ENCODE measurements at places on chromosomes 5 and 9. TPM values are rescaled to one million over a fixed set of nuclear protein-coding genes. Genes with fewer than 3 reads are reported as not detected.

The SLC34A1 gene
- total RNA-seq, result not detected

The FYB1 gene
- 3.3 TPM for total RNA-seq

The ACOT12 gene
- not detected for total RNA-seq

The RLN1 gene
- not detected for total RNA-seq

The CXXC5 gene
- 30.3 TPM for total RNA-seq

The LHX6 gene
- total RNA-seq, result 3.3 TPM

The PNPLA7 gene
- 4.2 TPM for total RNA-seq

The PLGRKT gene
- 11.1 TPM for total RNA-seq

The TSSK1B gene
- total RNA-seq, result not detected

The IGFBPL1 gene
- 2.0 TPM for total RNA-seq

The RLN2 gene
- not detected for total RNA-seq

The POLK gene
- 29.7 TPM for total RNA-seq

The FOXD4L5 gene
- not detected for total RNA-seq

The FBXL7 gene
- total RNA-seq, result 37.7 TPM

The SPATA6L gene
- total RNA-seq, result 0.23 TPM

The SLU7 gene
- total RNA-seq, result 43.5 TPM

The GLRA1 gene
- not detected for total RNA-seq

The CDH9 gene
- not detected for total RNA-seq

The ESM1 gene
- total RNA-seq, result not detected

The PALM2AKAP2 gene
- 6.6 TPM for total RNA-seq

The PCDHGA5 gene
- total RNA-seq, result 5.2 TPM

The INSL6 gene
- not detected for total RNA-seq

The PGM5 gene
- total RNA-seq, result 573 TPM

The CCL21 gene
- 271 TPM for total RNA-seq

DNA sequence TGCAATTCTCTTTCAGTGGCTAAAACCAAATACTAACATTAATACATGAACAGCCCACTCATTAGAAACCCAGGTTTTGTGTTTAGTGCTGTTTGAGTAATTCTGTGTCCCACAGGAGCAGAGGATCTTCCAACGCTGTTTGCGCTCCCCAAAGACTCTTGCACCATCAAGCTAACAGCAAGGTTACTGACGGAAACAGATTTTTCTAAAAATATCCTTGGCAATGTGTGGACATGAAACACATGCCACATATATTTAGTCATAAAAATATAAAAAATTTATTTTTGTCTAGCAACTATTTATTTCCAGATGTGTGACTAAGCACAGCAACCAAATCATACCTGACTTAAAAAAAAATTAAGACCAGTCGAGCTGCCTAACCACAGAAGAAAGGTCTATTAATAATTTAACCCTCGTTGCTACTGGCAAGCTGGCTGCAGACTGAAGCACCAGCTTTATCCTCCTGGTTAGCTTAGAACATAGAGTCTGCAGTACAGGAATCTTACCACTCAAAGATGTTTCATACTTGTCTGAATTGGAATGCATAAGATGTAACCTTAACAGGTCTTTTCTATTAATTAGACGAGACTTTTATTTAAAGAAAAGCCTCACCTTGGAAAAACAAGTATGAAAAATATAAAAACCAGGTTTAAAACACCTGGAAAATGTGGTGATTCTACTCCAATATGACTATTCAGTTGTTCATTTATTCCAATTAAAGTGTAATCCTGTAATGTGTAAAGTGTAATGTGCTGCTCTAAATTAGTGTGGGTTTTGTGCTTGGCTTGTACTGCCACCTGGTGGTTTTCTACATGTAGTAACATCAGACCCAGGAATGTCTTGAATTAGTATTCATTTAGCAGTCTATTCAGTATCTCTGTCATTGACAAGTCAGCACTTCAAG lies 272.5 kb downstream of the EPB41L4A start:
- no peak for DNase-seq

- DNase-seq, result no peak
Observed at GRCh38 chr9:76297721-76298239, 96.4 kb downstream of the RFK start.

- no peak for DNase-seq
Observed at GRCh38 chr5:71836559-71837112, 117.6 kb downstream of the CARTPT start.

GRCh38 chr5:149240354-149240998 lies 31.2 kb upstream of the AFAP1L1 start:
- DNase-seq, result no peak

GRCh38 chr9:113593682-113594281 lies 130.3 kb downstream of the RGS3 start:
- peak; percentile 96 for DNase-seq

DNA sequence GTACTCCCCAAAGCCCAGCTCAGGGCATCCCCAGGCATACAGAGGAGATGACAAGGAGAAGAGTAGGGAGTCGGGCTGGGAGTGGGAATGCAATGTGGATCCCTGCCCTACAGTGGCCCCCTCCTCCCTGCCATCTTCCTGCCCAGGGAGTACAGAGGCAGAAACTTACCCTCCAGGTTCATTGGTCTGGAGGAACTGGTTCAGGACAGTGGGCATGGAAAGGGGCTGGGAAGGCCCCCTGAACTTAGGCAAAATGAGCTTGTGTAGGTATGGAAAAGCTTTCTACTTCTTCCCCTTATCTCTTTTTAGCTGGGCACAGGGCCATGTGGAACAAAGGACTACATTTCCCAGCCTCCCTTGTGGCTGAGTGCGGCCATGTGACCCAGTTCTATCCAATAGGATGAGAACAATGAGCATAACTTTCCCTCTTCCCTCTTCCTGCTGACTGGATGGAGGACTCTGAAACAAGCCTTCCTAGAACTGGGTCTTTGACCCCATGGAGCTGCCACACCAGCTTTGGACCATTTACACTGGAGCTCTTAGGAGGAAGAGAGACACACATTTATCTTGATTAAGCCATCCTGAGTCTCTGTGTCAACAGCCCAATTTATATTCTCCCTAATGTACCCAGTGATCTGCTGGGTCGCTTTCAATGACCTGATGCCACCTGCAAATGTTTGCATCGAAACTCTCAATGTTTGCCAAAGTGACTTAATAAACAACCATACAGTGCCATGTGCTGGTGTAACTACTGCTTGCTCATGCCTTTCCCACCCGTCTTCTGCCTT lies 25.0 kb upstream of the HMCN2 start:
- DNase-seq, result no peak

DNA sequence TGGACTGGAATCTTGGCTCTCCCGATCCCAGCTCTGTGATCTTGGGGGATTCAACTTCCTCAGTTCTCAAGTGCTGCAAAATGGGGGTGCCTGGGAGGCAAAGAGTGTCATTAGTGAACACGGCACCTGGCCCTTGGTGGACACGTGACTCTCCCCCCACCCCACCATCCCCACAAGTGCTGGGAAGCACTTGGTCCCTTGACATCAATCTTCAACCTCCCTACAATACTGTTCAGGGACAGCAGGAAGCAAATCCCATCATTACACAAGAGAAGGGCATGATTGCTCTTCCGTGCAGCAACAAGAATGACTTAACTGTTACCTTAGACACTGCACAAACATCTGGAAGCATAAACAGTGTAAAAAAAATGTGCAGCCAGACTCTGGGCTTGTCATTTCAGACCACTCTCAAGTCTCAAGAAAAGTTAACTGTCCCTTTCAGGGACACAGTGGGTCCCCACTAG lies 61.4 kb downstream of the PSMB7 start:
- no peak for DNase-seq

GRCh38 chr9:1231998-1232919 lies 182.1 kb downstream of the DMRT2 start:
- no peak for DNase-seq

GRCh38 chr9:18253950-18254349 lies 220.0 kb upstream of the ADAMTSL1 start:
- DNase-seq, result no peak

- DNase-seq, result no peak
Observed at GRCh38 chr9:3517377-3518048, 8.3 kb downstream of the RFX3 start.

DNA sequence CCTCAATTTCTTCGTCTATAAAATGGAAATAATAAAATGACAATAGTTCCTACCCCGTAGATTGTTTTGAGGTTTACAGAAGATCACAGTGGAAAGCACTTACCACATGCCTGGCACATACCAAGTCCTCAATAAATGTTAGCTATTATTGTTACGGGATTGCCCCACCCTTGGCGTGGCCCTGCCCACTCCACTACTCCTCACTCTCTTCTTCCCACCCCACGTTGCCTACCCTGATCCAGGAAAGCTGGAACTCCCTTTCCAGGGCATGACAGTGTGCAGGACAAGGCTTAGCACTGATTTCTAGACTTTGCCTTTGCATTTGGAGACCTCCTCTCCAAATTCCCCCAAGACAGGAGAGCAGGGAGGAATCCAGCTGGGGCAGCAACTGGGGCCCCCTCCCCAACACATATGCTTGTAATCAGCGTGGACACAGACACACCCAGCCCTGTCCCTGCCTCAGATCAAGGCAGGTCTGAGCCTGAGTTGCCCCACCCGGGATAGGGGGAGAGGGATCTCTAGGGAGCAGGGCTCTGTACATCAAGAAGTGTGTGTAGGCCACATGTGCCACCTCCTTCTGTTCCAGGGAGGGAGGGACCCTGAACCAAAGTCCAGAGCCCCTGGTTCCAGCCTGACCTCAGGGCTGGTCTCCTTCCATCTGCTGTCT lies 6.7 kb downstream of the SLC4A9 start:
- DNase-seq, result no peak

- no peak for DNase-seq
Observed at GRCh38 chr5:10863763-10864383, 102.8 kb upstream of the DAP start.

DNA sequence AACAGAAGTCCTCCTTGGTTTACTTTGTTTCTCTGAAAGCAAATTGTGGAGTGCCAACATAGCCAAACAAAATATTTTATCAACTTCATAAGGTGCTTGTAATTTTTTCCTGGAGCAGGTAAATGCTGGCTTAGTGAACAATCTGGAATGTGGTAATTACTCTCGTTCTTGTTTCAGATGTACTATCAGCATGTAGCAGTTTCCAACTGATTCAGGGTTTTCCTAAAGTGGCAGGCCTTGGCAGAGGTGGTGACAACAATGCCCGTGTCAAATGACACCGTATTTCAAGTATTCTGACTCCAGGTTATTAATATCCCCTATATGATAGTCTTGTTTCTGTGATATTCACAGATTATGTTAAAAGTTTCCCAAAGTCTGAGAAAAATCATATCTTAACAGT lies 1.2 kb downstream of the C9orf72 start:
- no peak for DNase-seq

GRCh38 chr5:66529182-66529581 lies 67.0 kb upstream of the MAST4 start:
- no peak for DNase-seq

- DNase-seq, result no peak
Observed at GRCh38 chr5:140498591-140498990, 48.9 kb upstream of the EIF4EBP3 start.

DNA sequence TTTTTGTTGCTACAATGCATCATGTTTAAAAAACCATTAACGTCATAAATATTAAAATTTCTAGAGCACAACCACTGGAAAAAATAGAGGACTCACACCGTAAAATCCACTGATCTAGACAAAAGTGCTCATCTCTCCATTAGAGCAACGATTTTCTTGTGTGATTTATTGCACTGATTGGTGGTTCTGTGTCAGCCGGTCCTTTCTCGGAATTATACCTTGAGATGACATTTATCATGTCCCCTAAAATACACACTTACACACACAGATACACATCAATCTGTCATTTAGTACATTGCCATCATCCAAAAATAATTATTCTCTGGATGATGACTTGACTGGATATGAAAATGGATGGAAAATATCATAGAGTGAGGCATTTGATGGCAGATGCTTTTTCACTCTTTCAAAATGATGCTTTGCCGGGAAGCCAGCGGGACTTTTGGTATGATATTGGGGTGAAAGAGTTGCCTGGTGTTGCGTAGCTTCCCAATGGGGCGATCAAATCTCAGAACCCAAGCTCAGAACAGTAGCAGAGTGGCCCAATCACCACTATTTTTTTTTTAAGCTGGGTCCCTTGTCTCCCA lies 226.6 kb downstream of the GAS1 start:
- no peak for DNase-seq

- DNase-seq, result no peak
Observed at GRCh38 chr5:97021416-97021815, 85.5 kb downstream of the LNPEP start.

- DNase-seq, result no peak
Observed at GRCh38 chr9:129894120-129894823, 59.0 kb downstream of the USP20 start.

GRCh38 chr9:137320555-137321384 lies 18.7 kb upstream of the NRARP start:
- DNase-seq, result no peak

- DNase-seq, result no peak
Observed at GRCh38 chr5:178546675-178547033, 43.5 kb downstream of the COL23A1 start.

- no peak for DNase-seq
Observed at GRCh38 chr9:130626249-130626996, 38.0 kb upstream of the PRDM12 start.

DNA sequence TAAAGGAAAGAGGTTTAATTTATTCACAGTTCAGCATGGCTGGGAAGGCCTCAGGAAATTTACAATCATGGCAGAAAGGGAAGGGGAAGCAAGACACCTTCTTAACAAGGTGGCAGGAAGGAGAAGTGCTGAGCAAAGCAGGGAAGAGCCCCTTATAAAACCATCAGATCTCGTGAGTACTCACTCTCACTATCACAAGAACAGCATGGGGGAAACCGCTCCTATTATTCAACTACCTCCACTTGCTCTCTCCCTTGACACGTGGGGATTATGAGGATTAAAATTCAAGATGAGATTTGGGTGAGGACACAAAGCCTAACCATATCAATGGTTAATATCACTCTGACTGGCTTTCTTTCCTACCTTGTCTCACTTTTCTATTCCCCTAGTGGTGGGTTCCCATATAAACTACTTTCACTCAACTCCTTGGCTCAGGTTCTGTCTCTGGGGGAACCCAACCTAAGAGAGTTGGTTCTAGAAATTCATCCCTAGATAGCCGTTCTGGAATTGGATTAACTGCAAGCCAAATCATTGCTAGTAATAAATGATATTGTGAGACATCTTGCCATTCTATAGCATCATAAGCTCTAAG lies 749.8 kb upstream of the GRAMD2B start:
- DNase-seq, result no peak

DNA sequence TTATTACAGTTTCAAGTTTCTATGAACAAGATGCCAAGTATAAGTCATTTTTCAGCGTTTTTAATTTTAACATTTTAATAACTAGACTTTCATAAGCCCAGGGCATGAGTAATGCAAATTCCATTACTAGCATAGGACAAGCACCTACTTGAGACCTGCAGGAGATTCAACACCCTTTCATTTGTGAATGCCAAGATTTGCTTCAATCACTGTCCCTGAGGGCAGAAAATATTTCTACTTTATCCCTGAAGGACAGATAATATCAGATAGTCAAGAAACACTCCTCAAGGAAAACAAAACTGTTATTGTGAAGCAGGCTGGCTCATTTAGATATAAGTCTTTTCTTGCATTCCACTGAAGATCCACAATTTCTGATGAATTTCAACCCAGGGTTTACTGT lies 27.7 kb upstream of the ZNF622 start:
- DNase-seq, result no peak

- no peak for DNase-seq
Observed at GRCh38 chr9:90894986-90895687, 93.5 kb downstream of the SYK start.

All from esophagus muscularis mucosa (tissue), 4 donors.